Calu3 (cell line): ENCODE measurements at places on chromosomes 12 and 14.
A peak's percentile ranks its signal among the peaks of the same experiment; 100 is the strongest.

DNA sequence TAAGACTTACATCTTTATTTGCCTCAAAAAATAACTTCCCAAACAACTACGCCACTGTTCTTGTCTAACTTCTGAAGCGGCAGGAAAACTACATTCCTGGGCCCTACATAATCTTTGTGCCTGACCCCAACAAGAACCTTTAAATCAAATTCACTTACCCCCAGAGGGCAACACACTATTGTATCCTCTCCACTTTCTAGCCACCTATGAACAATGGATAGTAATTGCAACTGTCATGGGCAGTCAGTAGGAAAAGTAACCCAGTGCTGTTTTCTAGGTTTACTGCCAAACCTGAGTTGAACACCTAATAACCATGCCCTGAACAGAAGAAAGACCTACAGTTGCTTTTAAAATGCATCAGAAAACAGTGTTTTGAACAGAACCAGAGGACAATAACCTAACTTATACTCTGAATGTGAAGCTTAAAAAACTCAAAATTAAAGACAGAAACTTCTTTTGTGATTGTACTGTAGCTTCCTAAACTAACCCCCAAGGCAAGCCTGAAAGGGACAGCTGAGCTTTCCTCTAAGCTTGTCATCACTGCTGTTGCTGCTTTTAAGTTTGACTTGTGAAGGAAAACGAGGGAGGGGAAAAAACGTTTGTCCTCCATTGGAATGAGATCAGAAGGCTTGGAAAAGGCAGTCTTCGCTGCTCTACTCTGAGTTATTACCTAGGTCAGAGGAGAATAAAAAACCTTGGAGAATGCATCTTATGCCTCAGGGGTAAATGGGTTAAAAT, 195.7 kb downstream of the SOX5 start:
- no peak for DNase-seq

DNA sequence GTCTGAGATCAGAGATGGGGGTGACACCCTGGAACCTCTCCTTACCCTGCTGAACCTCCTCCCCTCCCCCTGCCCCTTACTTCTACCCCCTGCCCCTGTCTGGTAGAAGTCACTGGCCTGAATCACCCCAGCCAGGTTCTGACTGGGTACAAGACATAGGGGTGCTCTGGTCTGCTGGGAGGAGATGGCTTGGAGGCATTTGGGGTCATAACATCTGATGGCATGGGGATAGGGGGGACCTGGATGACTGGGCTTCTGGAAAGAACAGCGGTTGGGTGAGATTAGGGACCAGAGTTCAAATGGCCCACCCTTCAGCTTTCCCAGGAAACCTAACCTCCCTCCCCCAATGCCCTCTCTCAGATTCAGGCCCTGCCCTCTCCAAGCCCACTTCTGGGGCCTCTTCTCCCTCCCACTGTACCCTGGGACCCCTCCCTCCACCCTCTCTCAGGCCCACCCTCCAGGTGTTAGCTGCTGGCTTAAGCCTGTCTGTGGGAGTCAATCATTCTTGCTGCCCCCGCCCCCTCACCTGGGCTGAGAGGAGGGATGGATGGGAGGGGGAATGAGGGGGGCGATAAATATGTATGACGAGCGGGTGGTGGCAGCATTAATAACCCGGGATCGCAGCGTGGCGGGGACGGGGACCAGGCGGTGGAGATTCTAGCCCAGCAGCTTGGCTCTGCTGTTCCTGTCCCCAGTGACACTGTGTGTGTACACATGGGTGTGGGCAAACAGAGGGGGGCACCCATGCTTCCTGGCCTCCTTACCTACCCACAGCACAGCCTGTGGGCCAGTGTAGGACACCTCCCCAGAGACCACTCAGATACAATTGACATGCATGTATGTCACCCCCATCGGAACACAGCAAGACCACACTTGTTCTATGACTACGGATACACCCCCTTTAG, 5.9 kb downstream of the NXPH4 start:
- DNase-seq = no peak

GRCh38 chr14:75579882-75580281, 1.5 kb downstream of the FLVCR2 start:
- no peak for DNase-seq

GRCh38 chr12:25976289-25976688, 17.8 kb downstream of the RASSF8 start:
- no peak for DNase-seq

DNA sequence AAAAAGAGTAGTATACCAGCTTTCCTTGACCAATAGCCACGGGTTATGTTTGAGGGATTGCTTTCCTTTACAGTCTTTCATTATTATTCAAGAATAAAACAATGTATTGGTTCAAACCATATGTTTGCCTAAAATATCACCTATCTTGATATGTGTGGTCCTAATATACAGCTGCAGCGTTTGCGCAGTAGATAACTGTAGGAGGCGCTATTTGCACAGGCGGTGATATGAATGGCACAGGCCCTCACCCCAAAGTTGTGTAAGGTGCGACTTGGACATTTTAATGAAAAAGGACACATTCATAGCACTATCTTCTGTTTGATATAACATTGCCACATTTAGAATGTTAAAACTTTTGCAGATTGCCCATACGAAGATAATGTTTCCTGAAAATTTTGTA, 298.4 kb downstream of the TRHDE start:
- no peak for DNase-seq

DNA sequence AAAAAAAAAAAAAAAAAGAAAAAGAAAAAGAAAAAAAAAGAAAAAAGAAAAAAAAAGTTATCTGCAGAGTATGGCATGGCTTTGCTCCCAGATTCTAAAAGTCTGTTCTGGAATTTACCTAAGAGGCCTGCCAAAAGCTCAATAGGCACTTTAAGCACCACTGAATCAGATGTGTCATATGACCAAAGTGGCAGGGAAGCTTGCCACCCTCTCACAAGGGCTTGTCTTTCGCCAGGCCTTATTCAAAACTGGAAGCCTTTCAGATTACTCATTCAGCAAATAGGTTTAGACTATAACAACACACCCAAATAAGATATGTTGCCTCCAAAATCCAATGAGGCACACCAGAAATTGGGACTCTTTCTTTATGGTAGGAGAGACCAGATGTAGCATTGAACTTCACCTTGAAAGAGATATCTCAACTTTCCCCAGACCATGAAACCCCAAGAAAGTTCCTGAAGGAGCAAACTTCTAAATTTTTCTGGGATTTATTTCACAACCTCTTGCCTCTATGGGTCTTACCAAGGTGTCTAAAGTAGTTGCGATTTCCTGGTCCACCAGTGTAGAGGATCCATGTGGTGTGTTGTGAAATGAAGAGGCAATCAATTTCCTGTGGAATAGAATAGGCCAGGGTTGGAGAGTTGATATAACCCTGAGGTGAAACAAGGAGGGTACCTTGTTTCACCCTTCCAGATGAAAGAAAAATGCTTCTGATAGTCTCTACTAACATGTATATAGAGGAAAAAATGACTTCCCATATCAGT, 218.8 kb downstream of the DAD1 start:
- no peak for DNase-seq

- DNase-seq = no peak
Observed at GRCh38 chr12:54432815-54433164, 13.7 kb upstream of the ITGA5 start.

GRCh38 chr14:61564618-61565091, 130.7 kb upstream of the HIF1A start:
- peak; percentile 53 for DNase-seq

- DNase-seq = no peak
Observed at GRCh38 chr14:22671622-22672021, 27.5 kb upstream of the OR6J1 start.

DNA sequence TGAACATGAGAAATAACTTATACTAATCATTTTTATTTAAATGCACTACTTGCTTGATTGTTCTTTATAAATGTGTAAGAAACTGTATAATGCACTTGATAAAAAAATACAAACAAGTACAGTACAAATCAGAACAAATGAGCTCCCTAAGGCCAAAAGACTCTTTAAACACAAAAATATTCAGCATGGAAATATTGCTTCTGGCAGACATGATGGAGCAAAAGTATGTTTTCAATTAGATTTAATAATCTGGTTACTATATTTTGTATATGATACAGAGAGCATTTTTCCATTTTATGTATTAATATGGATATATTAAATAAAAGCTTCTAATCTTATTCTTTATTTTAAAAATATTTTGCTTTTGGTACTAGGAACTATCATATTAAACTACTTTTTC, 800.2 kb upstream of the LRFN5 start:
- no peak for DNase-seq
